AG20443 (cell line): ENCODE measurements at places on chromosomes 4 and X.

DNA sequence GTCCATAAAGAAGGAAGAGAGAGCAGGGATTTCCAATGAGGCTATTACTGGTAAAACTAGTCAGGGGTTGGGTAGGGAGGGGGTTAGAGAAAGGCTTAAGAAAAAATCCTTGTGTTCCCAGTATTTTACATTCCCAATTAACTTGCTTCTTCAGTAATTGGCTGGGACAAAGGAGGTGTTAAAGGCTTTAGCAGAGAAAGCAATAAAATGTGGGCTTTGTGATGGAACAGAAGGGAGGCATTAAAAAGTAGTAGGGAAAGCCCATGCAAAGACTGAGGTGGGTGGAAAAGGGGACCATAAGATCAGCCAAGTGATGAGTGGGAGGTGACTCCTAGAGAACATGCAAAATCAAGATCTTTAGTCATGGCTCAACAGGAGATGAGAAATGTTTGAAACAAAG is 1467.2 kb downstream of the RPA4 start:
- no peak for DNase-seq

DNA sequence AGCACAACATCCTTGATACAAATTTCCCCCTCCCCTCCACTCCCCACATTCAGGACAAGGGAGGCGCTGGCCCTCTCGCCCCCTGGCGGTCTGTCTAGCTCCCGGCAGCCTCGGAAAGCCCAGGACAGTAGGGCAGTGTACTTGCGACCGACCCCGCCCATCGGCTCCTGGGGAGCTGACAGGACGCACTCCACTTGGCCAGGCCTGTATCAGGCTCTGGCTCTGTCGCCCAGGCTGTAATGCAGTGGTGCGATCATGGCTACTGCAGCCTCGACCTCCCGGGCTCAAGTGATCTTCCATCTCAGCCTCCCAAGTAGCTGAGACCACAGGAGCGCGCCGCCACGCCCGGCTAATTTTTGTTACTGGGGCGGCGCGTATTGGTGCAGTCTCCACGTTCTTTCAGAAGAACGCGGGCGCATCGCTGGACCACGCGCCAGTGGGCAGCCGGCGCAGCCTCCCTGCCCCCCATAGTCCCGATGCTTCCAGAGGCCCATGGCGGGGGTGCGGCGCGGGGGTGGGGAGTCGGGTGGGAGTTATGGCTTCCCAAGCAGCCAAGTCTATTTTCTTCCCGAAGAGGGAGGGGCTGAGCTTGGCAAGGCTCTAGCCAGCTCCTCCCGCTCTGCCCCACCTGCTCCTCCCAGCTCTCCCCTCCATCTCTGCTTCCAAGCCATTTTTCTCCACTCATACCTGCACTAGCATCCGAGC is 7.8 kb upstream of the AKAP14 start:
- DNase-seq, result peak; percentile 70

- peak; percentile 33 for DNase-seq
Measured at GRCh38 chrX:63784902-63785707, at the start of gene ARHGEF9. Gene ARHGEF9, minus strand, starts transcription at chrX:63785214. Its CDS starts 69 bp downstream, at chrX:63785145.

- peak; percentile 38 for DNase-seq
Measured at GRCh38 chr4:149997881-149998421, 80.3 kb upstream of the DCLK2 start.

- DNase-seq, result no peak
Measured at GRCh38 chr4:87239821-87240220, 19.4 kb upstream of the KLHL8 start.

DNA sequence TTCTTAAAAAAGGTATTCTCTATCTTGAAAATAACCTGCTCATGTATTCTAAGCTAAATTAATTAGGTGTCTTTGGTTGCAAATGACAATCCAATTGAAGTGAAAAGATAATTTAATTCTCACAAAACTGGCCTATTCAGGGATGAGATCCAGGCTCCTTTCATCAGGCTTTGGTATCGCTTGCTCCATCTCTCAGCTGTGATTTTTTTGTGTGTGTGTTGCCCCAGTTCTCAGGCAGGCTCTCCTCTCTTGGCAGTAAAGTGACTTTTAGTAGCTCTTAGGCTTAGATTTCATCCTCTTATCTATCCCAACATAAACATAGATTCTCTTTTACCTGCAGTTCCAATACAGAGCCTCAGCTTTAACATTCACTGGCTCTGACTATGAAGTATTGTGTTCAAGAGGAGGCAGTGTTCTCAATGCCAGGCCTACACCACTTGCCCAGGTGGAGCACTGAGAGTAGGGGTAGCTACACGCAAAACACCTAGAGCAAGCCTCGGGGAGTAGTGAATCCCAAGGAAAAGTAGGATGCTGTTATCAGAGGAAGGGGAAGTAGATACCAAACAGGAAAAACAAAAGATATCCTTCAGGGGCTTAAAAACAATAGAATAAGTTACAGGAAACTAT is 392.4 kb upstream of the ATOH1 start:
- DNase-seq, result no peak

- no peak for DNase-seq
Measured at GRCh38 chr4:185722029-185722316, 90.0 kb downstream of the SORBS2 start.

DNA sequence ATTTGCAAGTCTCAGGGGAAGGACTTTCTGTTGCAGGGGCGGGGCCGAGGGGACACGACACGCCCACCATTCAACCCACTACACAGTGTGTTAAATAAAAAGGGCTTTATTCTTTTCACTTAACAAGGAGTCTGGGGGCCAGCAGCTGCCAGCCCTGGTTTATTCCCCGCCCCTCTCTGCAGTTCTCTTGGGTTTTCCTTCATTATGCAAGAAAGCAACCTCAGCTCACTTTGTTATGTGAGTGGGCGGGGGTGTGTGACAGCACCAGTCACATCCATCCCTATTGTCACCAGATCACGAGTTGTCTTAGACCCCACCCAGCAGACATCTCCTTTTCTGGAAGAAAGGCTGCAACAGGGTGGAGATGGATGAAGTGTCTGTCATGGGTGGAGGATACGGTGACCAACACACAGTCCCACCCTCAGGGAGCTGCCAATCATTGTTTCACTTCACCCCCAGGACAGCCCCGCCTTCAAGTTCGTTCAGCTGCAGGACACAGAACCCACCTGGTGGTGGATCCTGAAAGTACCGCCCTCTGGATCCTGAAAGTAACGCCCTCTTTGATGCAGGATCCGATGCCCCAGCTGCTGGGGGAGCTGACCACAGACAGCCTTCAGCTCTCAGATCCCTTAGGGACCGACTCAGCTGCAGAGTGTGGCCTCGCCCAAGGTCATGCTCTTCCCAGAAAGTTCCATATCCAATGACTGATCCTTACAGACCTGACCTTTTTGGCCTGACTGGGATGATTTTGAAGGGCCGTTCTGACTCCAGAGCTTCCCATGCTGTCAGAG is 79.6 kb downstream of the SMIM20 start:
- peak; percentile 24 for DNase-seq

DNA sequence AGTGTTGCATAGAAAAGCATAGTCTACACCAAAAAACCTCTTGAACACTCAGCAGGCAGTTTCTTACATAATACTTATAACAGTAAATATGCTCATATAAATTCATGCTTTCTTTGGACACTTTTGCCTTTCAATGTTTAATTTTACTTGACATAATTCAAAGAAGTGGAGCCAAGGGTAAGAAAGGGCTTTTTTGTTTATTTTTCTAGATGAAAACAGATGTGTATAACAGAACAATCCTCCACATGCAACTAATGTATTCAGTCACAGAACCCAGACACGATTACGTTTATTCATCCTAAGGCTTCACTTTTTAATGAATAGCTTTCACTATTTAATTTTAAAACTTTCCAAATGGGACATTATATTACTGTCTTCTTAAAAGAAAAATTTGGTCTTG is 58.0 kb upstream of the PTPN13 start:
- no peak for DNase-seq

DNA sequence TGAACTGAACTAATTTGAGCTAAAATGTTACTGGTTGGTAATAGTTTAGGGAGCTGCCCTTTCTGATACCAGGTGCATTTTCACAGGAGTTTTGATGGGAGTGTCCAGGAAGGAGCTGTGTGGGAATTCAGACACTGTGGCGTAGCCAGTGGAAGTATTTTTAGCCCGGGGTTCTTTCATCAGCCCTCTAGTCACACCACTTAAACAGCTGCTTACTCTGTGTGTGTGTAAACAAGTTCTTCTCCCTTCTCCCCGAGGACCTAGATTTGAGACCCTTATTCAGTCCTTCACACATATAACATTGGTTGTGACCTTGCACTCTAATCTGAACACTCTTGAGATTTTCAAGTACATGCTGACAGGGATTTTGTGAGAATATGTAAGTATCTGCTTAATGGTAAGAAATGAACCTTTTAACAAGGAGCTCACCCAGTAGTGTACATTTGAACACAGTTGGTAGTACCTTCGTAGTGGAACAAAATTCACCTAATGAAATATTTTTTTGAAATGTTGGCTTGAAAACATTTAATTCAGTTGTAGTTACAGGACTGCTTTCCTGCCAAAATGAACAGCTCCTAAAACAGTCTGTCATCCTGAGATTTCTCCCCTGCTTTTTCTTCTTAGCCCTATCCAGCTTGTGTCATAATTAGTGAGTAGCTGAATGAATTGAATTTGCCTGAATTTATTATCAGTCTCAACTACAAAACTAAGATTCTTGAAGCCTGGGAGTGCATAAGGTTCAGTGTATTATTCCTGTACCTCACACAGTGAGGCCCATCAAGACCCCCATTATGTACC is 61.8 kb downstream of the BMPR1B start:
- DNase-seq, result no peak

DNA sequence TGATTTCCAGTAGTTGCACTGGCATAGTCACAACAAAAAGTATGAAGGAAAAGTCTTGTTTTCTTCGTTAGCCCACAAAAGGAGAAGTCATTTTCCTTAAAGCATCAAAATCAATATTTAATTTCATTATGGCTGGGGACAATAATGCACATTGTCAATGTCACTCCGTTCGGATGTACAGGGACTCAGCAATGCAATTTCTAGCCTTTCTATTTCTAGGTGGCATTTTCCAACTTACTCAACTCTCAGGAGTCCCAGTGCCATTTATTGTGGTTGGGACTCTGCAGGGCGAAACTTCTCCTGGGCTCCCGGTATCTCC is 99.6 kb downstream of the CEP135 start:
- DNase-seq, result no peak

DNA sequence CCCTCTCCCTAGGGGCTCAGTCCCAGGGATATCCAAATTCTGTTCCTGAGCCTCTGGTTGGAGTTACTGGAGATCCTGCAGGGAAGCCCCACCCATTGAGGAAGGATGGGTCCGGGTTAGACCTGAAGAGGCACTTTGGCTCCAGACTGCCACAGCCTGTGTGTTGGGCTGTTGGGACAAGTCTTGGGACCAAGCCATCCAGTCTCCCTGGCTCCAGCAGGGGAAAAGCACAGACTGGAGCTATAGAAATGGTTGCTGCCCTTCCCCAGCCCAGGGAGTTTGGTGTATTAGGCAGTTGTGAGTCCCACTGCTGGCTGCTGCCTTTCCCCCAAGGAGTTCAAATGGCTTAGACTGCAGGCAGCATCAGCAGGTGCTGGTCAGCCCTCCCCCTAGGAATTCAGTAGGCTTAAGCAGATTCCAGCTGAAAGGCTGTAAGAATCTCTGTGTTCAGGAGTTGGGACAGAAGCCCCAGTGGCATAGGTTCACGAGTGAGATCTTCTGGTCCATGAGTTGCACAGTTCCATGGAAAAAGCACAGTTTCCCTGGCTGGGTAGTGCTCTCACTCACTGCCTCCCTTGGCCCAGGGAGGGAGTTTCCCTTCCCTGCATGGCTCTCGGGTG is 344.0 kb upstream of the EPHA5 start:
- DNase-seq, result no peak

DNA sequence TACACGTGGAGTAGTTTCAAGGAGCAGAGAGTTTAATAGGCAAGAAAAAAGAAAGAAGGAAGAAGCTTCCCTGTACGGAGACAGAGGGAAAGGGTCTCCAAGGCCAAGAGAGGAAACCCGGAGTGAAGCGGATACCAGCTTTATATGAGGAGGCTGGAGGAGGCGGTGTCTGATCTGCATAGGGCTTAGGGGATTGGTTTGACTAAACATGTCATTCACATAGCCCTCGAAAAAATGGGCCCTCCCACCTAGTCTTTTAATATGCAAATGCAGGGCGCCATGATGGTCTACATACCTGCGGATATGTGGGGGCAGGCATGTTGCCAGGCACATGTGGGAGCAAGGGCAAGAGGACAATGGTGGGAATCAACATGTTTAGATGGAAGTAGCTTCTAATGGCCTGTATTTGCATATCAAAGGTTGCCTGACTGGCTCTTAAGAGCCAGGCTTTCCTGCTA is 103.1 kb upstream of the UGT8 start:
- no peak for DNase-seq

- peak; percentile 24 for DNase-seq
Measured at GRCh38 chrX:119758731-119759247, 401 bp downstream of the SOWAHD start.

GRCh38 chr4:7285244-7286094 is 93.1 kb downstream of the SORCS2 start:
- no peak for DNase-seq

DNA sequence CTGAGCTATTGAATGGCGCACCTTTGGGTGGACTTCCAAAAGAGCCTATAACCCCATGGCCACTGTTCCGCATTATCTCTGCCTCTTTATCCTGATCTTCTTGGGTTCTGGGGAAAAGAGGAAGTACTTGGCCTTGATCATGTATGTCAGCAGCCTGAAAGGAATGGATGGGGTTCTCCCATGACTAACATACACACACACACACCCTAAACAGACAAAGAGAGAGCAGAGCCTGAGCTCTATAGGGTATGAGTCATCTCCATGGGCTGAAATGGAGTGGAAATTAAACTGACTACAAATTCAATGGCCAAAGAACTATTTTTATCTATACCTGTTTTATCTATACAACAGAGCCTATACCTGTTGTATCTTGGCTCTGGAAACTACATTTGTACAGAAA is 141.5 kb upstream of the MTMR8 start:
- DNase-seq, result no peak

DNA sequence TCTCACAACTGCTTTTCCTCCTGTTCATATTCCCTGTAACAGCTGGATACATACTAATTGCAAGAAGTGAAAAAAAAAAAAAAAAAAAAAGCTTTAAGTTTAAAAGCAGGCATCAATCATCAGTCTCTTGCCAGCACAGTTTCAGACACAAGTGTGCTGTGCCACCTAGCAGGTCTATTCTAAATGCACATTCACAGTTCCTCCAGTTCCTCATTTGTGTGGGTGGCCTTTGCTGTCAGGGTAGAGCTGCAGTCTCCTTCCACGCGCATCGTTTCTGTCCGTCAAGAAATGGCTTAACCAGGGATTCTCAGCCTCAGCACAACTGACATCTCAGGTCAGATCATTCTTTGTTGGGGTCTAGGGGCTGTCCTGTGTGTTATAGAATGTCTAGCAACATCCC is 61.6 kb downstream of the SCML1 start:
- no peak for DNase-seq

DNA sequence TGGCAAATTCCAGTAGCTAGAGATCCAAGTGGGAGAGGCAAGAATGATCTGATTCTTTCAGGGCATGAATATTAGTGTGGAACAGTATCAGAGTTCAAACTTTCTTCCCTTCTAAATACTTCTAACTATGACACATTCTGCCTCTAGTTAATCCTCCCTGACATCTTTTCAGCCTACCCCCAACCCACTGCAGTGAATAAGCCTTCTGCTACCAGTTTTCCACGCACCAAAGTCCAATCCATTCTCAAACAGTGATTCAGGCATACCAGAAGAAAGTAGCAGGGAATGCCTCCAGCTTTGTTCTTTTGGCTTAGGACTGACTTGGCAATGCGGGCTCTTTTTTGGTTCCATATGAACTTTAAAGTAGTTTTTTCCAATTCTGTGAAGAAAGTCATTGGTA is 155.4 kb upstream of the FTHL17 start:
- peak; percentile 56 for DNase-seq

GRCh38 chrX:78437621-78438020 is 110.2 kb upstream of the CYSLTR1 start:
- DNase-seq, result no peak
